ENCODE measurements at places on chromosomes 1 and 21. TPM values are rescaled to one million over a fixed set of nuclear protein-coding genes. Genes with fewer than 3 reads are reported as not detected.
A peak's percentile ranks its signal among the peaks of the same experiment; 100 is the strongest.

The ARHGAP30 gene
- total RNA-seq: not detected

DNA sequence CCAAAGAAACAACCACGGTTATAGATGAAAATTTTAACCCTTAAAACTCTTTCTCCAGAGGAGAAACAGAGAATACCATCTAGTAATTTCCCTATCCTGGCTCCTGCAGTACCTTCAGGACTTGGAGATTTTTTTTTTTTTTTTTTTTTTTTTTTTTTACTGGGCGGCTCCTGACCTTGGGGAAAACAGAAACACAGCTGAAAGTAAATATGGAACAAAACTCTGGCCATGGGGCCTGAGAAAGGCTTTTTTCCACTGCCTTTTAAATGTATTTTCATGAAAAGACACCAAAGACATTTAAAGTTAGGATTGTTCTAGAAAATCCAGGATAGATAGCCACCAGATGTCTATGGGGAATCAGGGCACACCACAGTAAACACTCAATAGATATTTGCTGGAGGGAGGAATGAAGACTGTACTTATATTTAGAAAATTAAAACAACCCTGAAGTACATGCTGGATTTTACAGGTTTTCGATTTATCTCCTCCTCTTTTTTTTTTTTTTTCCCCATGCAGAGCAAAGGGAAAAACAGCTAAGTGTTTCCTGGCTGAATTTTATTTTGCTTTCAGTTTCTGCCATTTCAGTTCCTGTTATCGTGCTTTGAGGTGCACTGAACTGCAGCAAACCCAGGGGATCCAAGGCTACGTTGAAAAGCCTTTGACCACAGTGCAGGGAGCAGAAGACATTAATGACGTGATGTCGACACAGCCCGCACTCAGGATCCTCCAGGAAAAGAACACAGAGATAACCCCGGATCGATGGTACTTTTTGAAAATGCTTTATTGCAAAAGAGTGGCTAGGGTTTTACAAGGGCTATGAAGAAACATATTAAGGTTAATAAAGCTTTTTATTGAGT lies 35.7 kb upstream of the CNN3 start:
- peak; percentile 49 for DNase-seq

DNA sequence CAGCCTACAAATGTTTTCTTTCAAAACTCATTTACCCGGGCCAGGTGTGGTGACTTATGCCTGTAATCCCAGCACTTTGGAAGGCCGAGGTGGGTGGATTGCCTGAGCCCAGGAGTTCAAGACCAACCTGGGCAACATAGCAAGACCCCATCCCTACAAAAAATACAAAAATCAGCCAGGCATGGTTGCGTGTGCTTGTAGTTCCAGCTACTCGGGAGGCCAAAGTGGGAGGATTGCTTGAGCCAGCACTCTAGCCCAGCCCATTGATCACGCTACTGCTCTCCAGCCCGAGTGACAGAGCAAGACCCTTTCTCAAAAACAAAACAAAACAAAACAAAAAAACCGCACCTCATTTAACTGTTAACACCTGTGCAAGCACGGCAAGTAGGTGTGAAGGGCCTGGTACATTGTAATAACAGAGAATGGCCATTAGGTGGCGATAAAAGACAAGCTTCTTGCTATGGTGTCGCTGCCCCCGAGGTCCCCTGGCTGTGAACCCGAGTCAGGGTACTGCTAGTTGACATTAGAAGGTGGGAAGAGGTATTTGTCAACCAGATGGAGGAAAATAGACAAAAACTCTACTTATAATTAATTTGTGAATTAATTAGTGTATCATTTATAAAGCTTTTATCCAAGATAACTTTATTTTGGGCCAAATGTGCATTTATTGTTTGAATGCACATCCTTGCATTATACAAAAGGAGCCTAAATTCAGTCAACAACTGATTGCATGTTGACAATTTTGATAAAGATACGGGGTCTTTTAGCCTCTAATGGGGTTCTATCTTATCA lies 66.5 kb downstream of the SH3BGR start:
- DNase-seq: peak; percentile 32

The FOXD3 gene
- total RNA-seq: not detected

DNA sequence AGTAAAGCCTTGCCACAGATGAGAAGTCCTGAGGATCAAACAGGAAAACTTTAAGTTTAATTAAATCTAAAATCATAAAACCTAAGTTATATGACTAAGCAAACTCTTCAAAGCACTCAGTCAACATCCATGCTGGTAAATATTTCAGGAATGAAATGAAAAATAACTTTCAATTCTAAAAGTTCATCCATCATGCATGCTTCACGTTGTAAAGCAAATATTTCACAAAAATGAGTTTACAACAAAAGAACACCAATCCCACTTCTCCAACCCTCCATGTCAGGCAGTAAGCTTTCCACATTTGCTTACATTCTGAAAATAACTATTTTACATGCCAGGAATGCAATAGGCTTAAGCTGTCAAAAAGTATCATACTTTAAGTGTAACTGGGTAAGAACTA lies 16.8 kb downstream of the APP start:
- peak; percentile 34 for DNase-seq

The AGL gene
- total RNA-seq: 12.2 TPM

- no peak for DNase-seq
Observed at GRCh38 chr1:35835398-35835797, 27.6 kb downstream of the AGO4 start.

DNA sequence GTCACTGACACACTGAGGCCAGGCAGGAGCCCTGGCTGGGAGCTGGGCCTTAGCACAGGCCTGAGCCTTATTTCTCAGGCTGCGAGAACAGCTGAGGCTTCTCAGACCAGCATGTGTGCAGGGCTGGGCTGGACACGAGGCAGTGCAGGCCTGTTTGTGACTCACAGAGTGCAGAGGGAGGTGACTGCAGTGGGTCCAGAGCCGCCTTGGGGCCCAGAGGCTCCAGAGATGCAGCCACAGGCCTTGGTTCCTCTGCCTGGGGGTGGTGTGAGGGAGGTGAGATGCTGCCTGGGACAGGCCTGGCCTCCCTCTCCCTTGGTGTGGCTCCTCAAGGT lies 61.2 kb upstream of the ETV3 start:
- DNase-seq: peak; percentile 19

GRCh38 chr1:936348-937264 lies 12.9 kb downstream of the SAMD11 start:
- no peak for DNase-seq

- peak; percentile 74 for DNase-seq
Observed at GRCh38 chr1:70353601-70354331, 756 bp downstream of the ANKRD13C start.

- DNase-seq: peak; percentile 94
Observed at GRCh38 chr1:96538883-96539282, 182.7 kb upstream of the PTBP2 start.

GRCh38 chr21:31537872-31538576 lies 121.5 kb upstream of the SOD1 start:
- DNase-seq: no peak

DNA sequence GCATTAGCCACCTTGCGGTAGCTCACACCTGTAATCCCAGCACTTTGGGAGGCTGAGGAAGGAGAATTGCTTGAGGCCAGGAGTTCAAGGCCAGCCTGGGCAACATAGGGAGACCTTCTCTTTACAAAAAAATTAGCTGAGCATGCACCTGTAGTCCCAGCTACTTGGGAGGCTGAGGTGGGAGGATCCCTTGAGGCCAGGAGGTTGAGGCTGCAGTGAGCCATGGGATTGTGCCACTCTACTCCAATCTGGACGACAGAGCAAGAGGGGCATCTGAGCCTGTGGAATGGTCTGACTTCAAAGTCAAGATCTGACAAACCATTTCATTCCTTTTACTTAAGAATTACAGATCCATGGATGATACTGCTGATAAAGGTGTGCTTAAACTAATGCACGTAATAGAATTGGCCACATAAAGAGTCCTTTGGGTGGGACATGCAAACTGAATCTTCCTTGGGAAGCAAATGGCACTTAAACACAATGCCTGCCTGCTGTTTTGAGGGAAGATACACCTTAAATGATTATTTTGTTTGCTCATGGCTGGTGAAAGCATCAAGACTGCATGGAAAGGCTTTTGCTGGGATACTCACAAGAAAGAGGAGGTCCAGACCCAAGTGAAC lies 2.5 kb upstream of the TMEM201 start:
- no peak for DNase-seq

- no peak for DNase-seq
Observed at GRCh38 chr1:11592752-11593151, 61.5 kb downstream of the FBXO2 start.

DNA sequence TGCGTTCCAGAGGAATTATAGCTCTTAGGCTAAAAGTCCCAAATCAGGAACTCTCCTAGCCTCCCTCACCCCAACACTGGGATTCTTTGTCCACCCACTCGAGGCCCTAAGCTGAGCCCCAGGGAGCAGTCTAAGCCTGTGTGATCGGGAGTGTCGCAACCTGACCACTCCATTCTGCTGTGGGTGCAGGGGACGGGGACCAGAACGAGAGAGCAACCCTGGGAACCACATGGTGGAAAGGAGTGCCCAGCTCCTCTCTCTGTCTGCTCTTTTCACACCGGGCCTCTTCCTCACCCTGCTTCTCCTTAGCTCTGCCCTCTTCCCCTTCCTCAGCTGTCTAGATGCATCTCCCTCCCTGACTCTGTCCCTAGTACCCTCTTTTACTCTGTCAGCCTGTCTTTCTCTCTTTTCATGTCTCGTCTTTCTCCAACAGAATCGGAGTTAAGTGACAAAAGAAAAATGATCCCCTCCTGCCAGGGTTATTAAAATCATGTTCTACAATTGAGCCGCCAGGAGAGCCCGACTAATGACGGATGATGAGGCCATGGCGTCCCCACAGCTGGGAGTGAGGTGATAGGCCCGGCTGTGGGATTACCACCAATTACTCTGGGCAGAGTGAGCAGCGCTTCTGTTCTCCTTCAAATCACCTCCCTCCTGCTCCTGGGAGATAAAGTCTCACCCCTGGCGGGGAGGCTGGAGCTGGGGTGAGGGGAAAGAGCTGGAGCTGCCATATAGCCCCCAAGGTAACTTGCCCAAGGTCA lies 34.5 kb upstream of the CSF3R start:
- DNase-seq: no peak

DNA sequence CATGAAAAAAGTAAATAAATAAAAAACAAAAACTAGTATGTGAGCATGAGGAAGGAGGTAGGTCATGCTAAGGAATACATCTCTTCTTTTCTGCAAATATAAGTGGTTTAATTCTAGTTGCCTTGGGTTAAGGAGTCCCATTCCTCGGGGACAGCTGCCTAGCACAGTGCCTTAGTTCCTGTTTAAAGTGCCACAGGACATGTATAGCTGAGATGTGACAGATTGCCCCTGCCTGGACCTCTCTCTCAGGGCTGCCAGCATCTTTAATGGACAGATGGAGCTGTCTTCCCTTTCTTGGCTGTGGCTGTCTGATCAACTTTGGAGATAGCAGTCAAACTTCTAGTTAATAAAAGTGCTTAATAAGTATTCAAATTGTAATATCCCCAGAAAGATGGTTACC lies 50.0 kb downstream of the TSEN15 start:
- DNase-seq: no peak

GRCh38 chr1:55823541-55824250 lies 608.5 kb upstream of the USP24 start:
- DNase-seq: peak; percentile 64

The CHI3L2 gene
- 0.18 TPM for total RNA-seq

- no peak for DNase-seq
Observed at GRCh38 chr1:209959623-209960022, 21.6 kb downstream of the SYT14 start.
